ENCODE measurements at places on chromosomes 6 and 20.

GRCh38 chr20:10658051-10658823 is 15.6 kb downstream of the JAG1 start:
- DNase-seq, result no peak

- no peak for DNase-seq
Measured at GRCh38 chr6:90868256-90868655, 281.4 kb upstream of the MAP3K7 start.

GRCh38 chr6:21554286-21554685 is 39.3 kb upstream of the SOX4 start:
- DNase-seq, result no peak

- DNase-seq, result no peak
Measured at GRCh38 chr6:33768644-33769120, 20.2 kb downstream of the LEMD2 start.

DNA sequence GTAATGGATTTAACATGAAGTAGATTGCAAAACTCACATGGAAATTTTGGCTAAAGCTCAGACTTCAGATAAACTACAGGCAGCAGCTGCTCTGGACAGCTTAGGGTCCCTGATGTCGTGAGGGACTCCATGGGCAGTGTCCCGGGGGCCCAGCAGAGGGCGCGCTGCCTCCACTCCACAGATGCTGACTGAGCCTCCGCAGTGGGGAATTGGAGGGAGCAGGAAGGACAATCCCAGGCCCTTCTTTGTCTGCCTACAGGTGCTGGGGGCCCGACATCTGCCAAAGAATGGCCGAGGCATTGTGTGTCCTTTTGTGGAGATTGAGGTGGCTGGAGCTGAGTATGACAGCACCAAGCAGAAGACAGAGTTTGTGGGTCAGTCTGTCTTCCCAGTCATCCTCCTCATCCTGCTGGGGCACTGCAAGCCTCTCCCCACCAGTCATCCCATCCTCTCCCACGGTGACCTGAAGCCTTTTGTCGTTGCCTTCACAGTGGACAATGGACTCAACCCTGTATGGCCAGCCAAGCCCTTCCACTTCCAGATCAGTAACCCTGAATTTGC is 35.9 kb downstream of the PLCG1 start:
- DNase-seq, result peak; percentile 31

DNA sequence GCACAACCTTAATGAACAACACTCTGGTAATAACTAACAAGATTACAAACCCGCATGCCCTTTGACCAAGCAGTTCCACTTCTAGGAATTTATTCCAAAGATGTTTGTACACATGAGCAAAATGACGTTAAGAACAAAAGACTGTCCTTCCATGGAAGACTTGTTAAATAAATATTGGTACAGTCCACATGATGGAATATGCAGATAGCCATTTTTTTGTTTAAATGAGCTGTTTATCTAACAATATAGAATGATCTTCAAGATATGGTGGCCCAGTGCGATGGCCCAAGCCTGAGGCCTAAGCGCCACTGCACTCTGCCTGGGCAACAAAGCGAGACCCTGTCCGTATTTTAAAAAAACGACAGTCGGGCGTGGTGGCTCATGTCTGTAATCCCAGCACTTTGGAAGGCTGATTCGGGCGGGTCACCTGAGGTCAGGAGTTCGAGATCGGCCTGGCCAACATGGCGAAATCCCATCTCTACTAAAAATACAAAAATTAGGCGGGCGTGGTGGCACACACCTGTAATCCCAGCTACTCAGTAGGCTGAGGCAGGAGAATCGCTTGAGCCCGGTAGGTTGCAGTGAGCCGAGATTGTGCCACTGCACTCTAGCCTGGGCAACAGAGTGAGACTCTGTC is 7.4 kb upstream of the AHCY start:
- DNase-seq, result no peak

- no peak for DNase-seq
Measured at GRCh38 chr6:106046116-106046853, 39.9 kb upstream of the PRDM1 start.

DNA sequence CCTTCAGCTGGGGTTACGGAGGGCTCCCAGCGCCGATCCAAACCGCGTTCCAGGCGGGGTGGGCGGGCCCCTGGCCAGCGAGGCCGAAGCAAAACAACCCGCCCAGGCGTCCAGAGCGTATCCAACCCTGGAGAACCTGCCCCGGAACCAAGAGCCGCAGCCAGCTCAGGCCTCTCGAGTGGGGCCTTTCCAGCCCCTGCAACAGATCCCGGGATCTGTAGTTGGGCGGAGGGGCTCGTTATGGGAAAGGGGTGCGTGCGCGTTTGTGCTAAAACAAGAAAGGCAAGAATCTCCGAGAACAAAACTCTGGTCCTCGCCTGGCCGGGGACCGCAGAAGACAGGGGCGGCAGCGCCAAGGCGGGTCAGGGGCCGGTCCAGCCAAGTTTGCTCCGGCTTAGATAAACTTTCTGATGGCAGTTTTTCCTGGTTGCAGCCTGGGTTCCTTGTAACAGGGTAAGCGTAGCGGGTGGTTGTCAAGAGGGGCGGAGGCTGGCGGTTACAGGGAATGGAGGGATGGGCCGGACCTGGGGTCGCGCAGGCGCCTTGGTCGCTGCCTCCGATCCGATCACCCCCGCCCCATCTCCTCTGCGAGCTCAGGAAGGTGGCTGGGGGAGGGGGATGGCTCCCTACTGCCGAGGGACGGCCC is 448 bp upstream of the RIN2 start:
- DNase-seq, result no peak

DNA sequence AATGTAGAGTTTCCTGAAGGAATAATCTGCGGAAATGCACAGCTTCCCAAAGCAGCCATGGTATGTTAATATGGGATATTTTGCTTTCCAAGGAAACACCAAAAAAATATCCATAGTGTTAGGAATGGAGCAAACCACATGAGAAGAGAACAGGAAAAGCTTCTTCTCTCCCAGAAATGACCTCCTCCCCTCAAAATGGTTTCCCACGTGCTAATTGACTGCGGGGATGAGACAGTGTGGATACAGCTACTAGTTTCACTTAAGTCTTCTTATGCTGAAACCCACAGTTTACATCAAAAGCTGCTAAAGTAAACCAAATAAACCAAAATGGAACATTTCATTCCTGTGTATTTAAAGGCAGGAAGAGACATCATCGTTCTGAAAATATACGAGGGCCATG is 69.4 kb downstream of the FYN start:
- no peak for DNase-seq

GRCh38 chr6:110746680-110747079 is 68.6 kb downstream of the CDK19 start:
- no peak for DNase-seq

DNA sequence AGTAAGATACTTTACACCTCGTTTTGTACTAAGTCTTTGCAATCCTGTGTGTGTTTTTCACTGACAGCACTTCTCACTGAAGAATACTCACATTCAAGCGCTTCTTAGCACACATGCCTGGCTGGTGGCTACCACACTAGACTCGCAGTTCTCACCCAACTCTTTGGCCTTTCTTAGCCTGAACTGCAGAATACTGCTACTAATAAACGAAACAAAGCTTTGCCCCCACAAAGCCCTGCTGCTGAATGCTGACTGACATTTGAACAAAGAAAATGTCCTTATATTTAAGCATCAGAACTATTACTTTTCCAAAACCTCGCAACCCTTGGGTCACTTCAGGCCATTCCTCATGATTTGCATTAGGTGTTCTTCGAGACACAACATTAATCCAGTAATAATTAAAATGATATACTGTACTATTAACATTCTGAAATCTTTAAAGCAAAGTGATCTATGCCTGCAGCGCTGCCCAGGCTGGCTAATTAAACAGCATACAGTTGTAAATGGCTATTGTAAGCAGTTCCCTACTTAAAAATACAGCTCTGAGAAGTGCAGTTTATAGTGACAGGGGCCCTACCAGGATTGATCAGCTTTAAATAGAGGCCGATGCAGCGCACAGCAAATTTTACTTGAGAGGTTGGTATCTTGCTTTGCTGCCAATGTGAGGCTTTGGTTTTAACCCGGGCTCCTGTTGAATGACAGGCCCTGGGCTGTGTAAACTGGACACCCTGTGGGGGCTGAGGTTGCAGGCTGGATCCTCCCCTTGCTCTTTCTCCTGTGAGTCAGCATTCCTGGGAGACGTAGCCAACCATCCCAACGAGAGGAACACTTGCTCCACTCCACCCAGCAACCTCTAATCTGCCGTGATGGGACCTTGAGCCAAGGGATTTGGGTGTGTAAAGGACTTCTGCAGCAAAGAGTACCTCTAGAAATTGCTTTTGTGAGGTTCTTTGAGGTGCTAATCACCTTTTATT is 899.0 kb downstream of the TFAP2A start:
- DNase-seq, result no peak

DNA sequence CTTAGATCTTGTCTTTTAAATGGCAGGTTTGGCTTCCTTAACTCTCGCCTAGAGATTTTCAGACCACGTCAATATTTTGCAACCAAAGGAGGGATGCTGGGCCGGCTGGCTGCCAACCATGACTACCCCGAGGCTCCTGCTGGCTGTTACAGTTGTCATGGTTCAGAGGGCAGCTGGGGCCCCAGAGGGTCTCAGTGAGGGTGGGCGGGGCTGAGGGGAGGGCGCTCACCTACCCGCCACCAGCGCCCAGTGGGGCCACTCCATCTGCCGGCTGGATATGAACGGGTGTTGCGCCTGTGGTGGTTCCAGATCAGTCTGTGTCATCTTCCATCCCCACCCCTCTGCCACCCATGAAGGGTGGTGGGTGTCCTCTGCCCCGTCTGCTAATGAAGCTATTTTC is 12.3 kb downstream of the GPR31 start:
- no peak for DNase-seq

GRCh38 chr20:18657575-18657974 is 69.7 kb downstream of the DTD1 start:
- no peak for DNase-seq

DNA sequence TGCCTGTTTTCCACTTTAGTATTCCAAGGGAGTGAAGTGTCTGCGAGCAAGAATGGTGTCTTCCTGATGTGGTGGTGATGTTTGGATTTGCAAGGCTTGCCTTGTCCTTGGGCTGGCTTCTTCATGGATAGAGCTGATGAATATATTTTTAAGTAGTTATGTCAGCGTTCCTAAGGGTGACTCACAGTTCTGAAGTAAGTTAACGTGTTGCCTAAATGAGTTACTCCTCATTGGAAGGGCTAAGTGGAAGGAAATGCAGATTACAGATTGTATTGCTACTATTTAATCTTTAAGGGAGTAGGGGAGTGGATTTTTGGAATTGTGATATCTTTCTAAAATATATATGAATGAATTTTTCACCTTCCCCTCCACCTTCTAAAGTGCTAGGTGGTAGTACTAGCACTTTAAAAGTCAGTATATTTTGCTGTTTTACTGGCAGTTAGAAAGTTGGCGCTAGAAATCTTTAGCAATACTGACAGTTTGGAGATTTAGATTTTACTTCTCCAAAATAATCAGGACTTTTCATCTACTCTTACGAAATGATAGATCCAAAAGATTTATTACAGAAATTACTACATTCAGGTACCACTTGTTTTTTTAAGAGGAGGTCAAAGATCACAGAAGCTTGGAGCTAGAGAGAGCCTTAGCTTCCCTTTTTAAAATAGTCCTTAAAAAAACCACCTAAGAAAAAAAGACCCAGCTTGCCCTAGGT is 197.4 kb downstream of the JARID2 start:
- no peak for DNase-seq

DNA sequence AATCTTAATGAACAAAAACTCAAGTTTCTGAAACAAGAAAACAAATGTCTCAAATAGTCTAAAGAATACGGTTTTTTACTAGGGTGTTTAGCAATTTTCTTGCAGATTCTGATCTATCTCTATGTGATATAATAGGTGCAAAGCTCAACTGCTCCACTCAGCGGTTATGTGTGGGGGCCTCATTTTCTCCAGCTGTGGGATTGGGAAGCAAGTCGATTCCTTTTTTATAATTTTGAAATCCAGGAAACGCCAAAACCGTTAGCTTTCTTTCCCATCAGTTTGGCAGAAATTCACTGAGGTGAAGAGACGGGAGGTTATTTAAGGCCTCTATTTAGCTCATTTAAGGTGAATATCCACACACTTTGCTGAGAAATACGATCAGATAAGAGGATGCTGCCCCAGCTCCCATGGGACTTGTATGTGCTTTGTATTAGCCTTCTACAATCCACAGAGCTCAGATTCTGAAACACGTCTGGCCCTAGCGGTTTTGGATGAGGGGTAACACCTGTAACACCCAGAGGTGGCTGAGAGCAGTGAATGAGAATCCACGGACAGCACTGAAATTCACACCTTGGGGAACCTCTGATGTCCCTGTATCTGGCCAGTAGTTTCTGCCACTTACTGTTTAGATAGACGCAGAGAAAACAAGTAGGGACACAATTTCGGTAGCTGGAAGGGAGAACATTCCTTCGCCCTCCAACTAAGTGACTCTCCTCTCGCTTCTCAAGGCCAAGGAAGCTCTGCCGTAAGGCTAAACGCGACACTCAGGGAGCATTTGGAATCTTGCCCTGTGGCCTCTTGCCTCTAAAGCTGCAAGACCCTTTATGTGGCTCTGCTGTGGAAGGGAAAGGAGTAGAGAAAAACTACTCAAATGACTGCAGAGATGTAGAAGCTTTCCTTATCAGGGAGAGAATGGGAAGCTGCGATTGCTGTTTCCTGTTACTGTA is 6.5 kb upstream of the BCAS4 start:
- DNase-seq, result no peak

DNA sequence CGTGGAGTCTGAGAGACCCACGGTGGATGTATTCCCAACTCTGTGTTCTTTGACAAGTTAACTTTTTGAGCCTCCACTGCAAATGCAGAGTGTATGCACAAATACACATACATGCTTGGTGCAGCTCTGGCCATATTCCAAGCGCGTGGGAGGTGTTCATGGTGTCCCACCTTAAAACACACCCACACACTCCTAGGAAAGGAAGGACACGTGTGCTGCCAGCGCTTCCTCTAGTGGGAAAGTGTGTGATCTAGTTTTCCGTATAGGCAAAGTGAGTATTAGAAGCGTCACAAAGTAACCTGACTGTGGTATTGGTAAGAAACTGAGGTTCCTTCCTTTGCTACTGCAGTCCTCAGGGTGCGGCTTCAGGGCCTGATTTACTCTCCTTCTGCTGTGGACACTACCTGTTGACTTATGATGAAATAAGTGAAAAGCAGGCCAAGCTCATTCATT is 36.0 kb upstream of the MPC1 start:
- no peak for DNase-seq

DNA sequence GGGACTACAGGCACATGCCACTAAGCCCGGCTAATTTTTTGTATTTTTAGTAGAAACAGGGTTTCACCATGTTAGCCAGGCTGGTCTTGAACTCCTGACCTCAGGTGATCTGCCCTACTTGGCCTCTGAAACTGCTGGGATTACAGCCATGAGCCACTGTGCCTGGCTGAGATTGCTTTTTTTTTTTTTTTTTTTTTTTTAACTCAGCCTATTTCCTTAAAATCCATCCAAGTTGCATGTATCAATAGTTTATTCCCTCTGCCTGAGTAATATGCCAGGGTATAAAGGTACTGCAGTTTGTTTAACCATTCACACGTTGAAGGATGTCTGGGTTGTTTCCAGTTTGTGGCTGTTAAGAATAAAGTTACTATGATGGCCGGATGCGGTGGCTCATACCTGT is 10.7 kb downstream of the SLX4IP start:
- no peak for DNase-seq

DNA sequence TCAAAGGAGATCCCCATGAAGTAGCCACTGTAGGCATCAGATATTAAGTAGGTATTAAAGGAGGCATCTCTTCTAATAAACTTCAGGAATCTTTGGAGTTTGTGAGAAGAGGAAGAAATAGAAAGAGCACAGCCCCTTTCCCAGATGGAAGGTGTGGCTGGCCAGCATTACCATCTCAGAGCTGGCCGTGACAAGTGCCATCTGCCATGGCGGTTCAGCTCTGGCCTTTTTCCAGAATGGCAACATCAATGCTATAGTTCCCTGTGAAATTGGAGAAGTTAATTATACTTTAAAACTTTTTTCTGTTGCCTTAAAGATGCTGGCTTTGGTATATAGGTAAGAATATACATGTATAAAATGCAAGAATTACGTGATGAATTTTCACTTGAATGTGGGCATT is 51.9 kb upstream of the MCUR1 start:
- no peak for DNase-seq

Data from activated CD8-positive, alpha-beta memory T cell treated with anti-CD3 and anti-CD28 coated beads for 1 hour (primary cell).